SJSA1 (cell line): ENCODE measurements at places on chromosomes 3 and 15. TPM values are rescaled to one million over a fixed set of nuclear protein-coding genes. Genes with fewer than 3 reads are reported as not detected.

- peak; percentile 55 for DNase-seq
Observed at GRCh38 chr3:120420928-120421551, 29.8 kb downstream of the FSTL1 start.

GRCh38 chr3:168533600-168533999 is 437.9 kb upstream of the GOLIM4 start:
- DNase-seq: no peak

GRCh38 chr3:36763850-36764703 is at the start of gene DCLK3:
Gene DCLK3, minus strand, starts transcription at chr3:36764553. Its CDS starts 290 bp downstream, at chr3:36764263.
- no peak for DNase-seq

- DNase-seq: no peak
Observed at GRCh38 chr3:186895406-186895805, 34.9 kb upstream of the ST6GAL1 start.

GRCh38 chr3:148439254-148439822 is 258.4 kb upstream of the AGTR1 start:
- DNase-seq: no peak

DNA sequence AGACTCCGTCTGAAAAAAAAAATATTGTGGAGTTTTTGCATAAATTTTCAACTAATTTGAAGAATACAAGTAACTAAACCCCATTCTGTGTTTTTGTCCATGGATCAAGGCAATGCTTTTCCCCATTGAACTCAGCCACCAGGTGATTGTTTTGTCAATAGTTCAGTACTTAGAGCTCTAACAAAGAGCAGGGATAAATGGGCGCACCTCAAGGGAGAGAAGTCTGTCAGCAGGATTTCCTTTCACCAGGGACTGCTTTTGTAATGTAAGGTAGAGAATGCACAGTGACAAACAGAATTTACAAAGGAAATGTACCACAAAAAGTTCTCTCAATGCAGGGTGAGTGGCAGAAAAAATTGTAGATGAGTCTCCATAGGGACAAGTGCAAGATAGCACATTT is 10.8 kb upstream of the ATP13A5 start:
- DNase-seq: no peak

DNA sequence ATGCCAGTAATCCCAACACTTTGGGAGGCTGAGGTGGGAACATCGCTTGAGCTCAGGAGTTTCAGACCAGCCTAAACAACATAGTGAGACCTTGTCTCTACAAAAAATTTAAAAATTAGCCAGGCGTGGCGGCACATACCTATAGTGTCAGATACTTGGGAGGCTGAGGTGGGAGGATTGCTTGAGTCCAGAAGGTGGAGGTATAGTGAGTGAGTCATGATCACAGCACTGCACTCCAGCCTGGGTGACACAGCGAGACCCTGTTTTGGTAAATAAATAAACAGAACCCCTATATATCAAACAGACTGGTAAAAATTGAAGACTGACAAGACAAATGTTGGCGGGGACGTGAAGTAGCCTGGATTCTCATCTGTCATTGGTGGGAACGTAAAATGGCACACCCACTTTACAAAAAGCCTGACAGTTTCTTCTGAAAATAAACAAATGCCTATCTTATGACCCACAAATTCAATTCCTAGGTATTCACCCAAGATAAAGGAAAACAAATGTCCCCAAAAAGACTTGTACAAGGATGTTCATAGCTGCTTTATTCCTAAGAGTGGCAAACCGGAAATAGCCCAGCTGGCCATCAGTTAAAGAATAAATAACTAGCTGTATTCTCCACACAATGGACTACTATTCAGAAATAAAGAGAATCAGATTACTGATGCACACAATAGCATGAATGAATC is 47.0 kb upstream of the GK5 start:
- DNase-seq: peak; percentile 57

DNA sequence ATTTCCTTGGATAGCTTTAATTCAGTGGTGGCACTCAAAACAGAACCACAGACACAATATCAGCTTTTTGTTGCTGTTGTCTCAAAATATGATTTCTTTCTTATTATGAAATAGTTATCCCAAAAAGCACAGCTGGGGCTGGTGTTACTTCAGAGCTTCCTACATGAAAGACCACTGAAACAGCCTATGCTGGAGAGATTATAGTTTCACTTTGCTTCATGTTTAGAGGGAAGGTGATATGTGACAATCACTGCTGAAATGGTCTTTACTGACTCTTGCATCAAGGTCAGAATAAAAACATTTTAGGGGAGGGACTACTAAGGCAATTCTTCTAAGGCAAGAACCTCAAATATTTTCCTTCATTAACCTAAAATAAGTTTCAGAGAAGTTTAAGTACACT is 190.7 kb downstream of the TNIK start:
- no peak for DNase-seq

- DNase-seq: no peak
Observed at GRCh38 chr3:171453180-171453886, 6.9 kb downstream of the TNIK start.

DNA sequence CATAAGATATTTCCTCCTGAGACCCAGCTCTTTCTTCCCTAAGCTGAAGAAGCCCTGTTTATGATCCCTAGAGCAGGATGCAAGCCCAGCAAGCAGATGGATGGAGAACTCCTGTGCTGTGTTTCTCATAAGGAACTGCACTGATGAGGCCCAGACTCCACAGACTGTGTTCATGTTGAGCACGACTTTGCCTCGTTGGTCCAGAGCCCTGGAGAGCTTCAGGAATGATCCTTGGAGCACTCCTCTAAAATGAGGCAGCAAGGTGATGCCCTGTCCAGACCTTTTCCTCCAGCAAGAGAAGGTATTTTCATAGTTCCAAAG is 83.8 kb downstream of the MYLK start:
- DNase-seq: no peak

DNA sequence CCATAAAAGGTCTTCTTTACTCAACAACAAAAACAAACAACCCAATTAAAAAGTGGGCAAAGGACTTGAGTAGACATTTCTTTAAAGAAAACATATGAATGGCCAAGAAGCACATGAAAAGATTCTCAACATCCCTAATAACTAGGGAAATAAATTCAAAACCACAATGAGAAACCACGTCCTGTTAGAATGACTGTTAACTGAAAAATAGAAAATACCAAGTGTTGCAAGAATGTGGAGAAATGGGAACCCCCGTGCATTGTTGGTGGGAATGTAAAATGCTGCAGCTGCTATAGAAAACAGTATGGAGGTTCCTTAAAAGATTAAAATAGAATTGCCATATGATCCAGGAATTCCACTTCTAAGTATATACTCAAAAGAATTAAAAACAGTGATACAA is 34.8 kb downstream of the NMNAT3 start:
- no peak for DNase-seq

DNA sequence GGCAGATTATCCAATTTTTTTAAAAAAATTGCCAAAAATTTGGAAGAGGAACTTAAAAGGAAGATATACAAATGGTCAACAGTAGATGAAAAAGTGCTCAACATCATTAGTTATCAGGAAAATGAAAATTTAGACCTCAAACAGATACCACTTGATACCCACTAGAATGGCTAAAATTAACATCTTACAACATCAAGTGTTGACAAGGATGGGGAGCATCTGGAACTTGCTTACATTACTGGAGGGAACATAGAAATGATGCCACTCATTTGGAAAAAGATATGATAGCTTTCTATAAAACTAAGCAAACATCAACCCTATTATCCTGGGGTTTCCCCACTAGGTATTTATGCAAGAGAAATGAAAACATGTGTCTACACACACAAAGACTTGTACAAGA is 284.5 kb upstream of the CHRNA7 start:
- no peak for DNase-seq

GRCh38 chr3:177810162-177810623 is 612.9 kb upstream of the TBL1XR1 start:
- DNase-seq: no peak

- peak; percentile 36 for DNase-seq
Observed at GRCh38 chr3:128946411-128946810, 47.5 kb downstream of the CFAP92 start.

DNA sequence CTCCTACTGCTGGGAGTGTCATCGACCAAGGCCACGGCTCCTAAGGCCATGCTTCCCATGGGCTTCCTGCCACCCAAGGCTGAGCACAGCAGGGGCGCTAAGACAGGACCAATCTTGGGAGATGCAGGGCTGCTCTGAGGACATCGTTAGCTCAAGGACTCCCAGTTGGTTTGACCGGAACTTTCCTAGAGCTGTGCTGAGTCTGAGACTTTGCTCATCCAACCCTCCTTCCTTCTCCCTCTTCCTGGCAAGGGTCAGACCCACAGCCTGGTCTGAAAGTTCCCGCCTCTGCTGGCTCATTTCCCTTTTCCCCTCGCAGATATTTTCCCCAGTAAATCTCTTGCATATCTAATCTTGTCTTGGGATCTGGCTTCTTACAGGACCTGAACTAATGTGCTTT is 57.2 kb downstream of the EPHB3 start:
- no peak for DNase-seq

- peak; percentile 75 for DNase-seq
Observed at GRCh38 chr3:179071323-179072099, at the start of gene ZMAT3. Gene ZMAT3, minus strand, starts transcription at chr3:179071809. Its CDS starts 4,057 bp downstream, at chr3:179067752.

GRCh38 chr15:101368086-101368780 is 73.2 kb upstream of the SNRPA1 start:
- DNase-seq: no peak

- DNase-seq: no peak
Observed at GRCh38 chr15:44532689-44533088, 4.3 kb upstream of the EIF3J start.

- DNase-seq: no peak
Observed at GRCh38 chr15:27495963-27496459, 525.0 kb downstream of the GABRG3 start.

DNA sequence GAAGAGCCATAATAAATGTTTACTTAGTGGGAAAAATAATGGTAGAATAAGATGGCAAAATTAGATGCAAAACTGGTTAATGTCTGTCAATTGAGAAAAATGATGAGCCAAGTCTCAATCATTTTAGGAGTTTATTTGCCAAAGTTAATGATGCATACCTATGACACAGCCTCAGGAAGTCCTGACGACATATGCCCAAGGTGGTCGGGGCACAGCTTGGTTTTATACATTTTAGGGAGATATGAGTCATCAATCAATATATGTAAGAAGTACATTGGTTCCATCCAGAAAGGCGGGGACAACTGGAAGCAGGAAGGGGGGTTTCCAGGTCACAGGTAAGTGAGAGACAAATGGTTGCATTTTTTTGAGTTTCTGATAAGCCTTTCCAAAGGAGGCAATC is 31.5 kb downstream of the CLEC3B start:
- DNase-seq: no peak

DNA sequence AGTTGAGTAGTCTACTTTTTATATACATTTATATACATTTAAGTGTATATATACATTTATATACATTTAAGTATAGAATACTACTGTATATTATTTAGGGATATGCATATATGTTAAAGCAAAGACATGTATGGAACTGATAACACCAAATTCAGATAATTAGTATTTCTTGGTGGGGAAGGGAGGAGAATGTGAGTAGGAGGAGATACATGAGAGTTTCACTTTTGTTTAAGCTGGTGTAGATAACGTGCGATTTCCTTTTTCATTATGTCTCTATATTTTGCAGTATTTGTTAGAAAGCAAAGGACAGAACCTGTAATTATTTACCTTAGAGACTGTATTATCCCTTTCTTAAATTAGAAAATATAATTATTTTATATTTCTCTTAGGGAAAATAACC is 16.6 kb upstream of the NIT2 start:
- DNase-seq: no peak

GRCh38 chr3:182889948-182890629 is 90.2 kb downstream of the DCUN1D1 start:
- no peak for DNase-seq

GRCh38 chr3:58256061-58256460 is 18.5 kb downstream of the ABHD6 start:
- no peak for DNase-seq

DNA sequence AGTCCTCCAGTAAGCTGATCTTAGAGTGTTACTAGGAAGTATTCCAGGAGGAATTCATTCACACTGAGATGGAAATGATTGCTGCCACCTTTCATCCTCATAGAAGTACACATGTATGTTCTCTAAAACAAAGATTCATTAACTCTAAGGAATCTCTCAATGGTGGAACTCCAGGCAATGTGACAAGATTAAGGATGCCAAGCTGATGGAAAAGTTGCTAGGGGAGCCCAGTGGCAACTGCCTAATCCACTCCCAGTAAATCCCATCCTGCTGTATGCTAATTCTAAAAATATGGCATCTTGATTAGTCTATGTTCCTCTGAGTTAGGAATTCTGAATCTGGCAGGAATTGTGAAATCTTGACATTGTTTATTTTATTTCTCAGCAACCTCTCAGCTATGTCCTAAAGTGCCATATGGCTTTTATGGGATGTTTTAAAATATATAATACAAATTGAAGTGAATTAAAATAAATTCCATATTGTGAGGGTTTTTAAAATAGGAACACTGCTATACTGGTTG is 210.0 kb upstream of the TRIM42 start:
- DNase-seq: no peak

GRCh38 chr3:137687181-137687879 is 76.8 kb upstream of the SOX14 start:
- no peak for DNase-seq

GRCh38 chr3:112345681-112346080 is 12.7 kb downstream of the CD200 start:
- DNase-seq: no peak

GRCh38 chr15:49024840-49025239 is 21.4 kb downstream of the SECISBP2L start:
- no peak for DNase-seq

Gene GP5
- not detected in 2 replicates for total RNA-seq

Gene IGDCC3
- not detected in 2 replicates for total RNA-seq

Gene RHO
- not detected in 2 replicates for total RNA-seq

Gene PLSCR4
- total RNA-seq: 3.7 and 7.8 TPM in 2 replicates

Gene TM4SF18
- 2.4 and 10.4 TPM in 2 replicates for total RNA-seq

Gene ADCY5
- total RNA-seq: 0.16 and 0.82 TPM in 2 replicates

Gene RHCG
- total RNA-seq: not detected in 2 replicates

Gene CALML4
- total RNA-seq: 1.1 and 2.1 TPM in 2 replicates

Gene RAB5A
- total RNA-seq: 26.6 and 57.6 TPM in 2 replicates

Gene ALDH1A3
- total RNA-seq: 1.9 and 2.2 TPM in 2 replicates

Gene PCLAF
- total RNA-seq: 116 and 125 TPM in 2 replicates

Gene KLHL40
- not detected in 2 replicates for total RNA-seq

Gene CKMT1B
- total RNA-seq: not detected in 2 replicates

Gene CPNE4
- total RNA-seq: 0.29 TPM in 1 of 2 replicates, not detected in the other

Gene CP
- total RNA-seq: 1.7 TPM in 1 of 2 replicates, not detected in the other

Gene ECE2
- total RNA-seq: not detected in 2 replicates

Gene CPLX3
- 0.13 TPM in 1 of 2 replicates, not detected in the other for total RNA-seq
